Hindlimb muscle (tissue), 1 donor: ENCODE measurements at places on chromosomes 3 and 15.

GRCh38 chr3:114176487-114176886, 2.4 kb downstream of the DRD3 start:
- no peak for DNase-seq

GRCh38 chr3:152060701-152061100, 187.3 kb downstream of the SUCNR1 start:
- no peak for DNase-seq

DNA sequence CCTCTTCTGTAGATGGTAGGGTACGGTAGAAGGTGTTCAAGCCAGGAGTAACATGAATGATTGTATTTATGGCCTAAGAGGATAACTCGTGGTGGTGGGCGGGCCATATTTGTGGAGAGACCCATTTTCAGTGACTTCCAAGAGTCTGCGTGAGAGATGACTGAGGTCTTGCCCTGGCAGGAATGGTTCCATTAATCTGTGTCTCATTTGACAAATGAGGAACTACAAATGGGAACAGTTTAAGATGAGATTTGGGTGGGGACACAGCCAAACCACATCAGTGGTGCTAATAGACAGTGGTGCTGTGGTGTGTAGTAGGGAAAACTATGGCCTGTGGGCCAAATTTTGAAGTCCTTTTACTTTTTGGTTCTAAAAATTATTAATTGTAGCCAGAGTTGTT, 47.1 kb downstream of the FLNB start:
- no peak for DNase-seq

DNA sequence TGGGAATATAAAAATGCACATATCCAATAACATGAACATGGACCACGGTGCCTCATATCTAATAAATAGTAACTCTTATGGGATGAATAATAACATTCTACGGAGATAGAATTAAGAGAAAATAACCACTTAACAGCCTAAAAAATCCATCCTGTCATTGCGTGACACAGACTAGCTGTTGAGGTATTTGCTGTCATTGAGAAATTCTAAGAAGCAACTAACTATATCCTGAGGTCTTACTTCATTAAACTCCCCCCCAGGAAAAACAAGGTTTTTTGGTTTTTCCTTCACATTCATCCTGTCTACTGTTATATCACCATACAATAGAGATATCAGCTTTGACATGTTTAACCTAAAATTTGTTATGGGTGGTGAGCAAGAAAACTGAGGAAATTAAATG, 14.3 kb downstream of the CEP152 start:
- DNase-seq, result no peak

DNA sequence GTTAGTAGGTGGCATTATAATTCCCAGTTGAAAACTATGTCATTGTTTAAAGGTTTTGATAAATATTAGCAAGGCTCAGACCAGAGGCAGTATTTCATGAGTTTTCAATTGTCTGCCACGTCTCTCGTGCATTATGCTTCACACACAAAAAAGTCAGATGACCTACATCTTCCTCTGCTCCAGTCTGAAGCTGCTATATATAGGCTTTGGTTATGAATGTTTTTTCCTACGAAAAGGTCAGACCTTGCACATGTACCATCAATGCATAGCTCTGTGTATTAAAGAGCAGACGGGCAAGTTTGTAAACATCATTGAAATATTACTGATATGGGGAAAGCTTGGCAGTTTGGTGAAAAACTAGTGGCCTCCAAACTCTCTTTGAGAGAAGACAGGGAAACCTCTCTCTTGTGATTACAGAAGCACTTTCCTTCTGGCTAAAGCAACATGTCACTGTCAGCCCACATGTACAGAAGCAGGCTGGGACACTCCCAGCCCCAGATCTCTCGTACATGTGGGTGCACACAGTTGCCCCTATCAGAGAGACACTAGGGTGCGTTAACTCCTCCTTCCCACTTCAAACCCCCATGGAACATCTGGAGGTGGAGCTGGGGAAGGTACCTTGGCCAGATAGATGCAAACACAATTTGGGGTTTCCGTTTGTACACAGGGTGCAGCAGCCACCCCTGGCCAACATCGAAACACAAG, 184.0 kb upstream of the BCL6 start:
- DNase-seq, result no peak

DNA sequence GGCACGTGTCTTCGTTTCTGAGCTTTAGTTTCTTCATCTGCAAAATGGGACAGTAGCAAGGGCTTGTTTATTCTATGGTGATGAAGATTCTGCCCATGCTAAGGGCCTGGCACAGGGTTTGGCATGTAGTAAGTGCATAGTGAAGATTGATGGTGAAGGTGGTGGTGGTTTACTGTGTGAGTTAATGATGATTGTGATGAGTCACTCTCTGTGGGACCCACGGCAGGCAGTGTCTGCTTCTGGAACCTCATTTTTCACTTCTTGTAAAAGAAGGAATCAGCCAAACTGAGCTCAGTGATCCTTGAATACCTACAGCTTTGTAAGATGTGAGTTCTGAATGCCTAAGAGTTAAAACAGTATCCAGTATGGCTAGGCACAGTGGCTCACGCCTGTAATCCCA, 86.2 kb upstream of the LRTM1 start:
- no peak for DNase-seq

GRCh38 chr15:88872706-88873105, 22.6 kb downstream of the HAPLN3 start:
- no peak for DNase-seq

GRCh38 chr3:138901567-138901966, 45.4 kb downstream of the FOXL2 start:
- DNase-seq, result no peak

DNA sequence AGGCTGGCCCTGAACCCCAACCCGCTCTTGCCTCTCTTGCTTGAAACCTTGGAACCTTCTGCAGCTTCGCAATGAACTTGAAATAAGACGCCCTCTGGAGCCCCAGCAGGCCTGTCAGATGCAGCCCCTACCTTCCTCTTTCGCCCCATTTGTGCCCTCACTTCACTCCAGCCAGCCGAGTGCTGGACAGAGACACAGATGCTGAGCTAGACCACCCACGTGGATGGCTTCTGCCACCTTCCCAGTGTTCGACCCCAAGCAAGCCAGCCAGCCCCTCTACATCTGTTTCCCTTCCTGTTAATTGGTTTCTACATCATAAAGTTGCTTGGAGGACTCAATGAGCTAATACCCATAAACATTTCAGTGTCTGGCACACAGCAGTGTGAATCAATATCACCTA, 23.8 kb upstream of the SNRPA1 start:
- DNase-seq, result no peak

- no peak for DNase-seq
Measured at GRCh38 chr15:78804391-78804792, 6.9 kb downstream of the ADAMTS7 start.

DNA sequence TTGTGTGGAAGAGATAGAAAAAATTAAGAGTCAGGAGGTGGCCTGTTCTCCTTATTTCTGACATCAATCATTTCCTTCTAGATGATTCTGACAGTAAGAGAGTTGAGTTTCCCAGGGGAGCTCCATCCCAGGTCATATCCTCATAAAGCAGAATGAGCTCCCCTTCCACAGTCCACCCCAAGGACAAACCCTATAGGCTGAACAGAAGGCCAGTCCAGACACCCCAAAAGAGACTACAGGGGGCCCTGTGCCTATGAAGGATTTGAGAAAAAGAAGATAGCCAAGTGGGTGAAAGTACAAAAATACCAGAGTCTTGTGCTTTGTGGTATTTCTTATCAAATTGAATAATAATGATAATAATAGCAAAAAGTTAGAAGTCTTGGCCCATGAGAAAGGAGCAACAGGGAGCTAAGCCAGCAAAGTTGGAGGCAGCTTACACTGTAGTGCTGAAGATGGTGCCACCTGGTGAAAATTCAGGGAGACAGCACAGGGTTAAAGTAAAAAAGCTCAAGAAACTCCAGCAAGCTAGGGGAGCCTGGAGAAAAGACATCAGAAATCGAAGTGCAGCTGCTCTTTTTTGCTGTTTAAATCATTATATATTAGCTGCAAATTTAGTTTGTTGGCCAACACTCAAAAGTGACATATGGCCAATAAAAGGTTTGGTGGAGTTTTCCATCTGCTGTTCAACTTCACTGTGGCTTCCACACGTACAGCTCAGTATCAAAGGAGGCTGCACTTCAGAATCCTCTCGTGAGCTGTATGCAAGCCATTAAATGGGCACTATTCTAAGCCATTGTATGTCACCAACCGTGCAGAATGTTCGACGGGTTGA, 35.8 kb upstream of the SLC24A5 start:
- DNase-seq, result peak; percentile 83

DNA sequence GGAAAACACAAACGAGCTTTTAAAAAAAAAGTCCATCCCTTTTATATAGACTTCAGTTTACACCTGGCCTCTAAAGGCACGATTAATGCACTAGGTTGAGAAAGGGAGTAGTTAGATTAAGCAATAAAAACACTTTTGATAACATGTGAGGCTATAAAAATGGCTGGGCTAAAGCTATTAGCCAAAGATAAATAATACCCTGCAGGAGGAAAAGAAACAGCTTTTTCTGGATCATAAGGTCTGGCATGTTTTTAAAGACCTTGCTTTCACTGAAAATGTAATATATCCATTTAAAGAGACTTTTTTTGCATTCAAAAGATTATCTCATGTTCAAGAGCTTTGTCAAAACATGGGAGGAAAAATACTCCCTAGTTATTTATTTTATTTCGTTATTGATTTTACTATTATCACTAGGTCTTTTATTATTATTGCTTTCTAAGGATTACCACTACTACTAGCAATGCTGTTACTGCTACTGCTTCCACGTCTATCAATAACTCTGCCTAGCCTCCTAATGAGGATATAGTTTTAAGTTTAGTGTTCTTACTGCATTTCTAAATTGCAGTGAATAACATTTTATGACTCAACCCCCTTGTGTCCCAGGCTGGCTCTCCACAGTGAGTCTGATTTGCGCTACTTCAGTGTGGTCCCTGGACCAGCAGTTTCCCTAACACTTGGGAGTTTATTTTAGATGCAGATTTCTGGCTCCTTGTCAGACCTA, 93.4 kb downstream of the THRB start:
- DNase-seq, result no peak
